ENCODE measurements at places on chromosomes 13 and 19. TPM values are rescaled to one million over a fixed set of nuclear protein-coding genes. Genes with fewer than 3 reads are reported as not detected.

TICAM1 gene
- 2.6 TPM for total RNA-seq

FCER2 gene
- not detected for total RNA-seq

LCP1 gene
- total RNA-seq, result 21.3 TPM

DNA sequence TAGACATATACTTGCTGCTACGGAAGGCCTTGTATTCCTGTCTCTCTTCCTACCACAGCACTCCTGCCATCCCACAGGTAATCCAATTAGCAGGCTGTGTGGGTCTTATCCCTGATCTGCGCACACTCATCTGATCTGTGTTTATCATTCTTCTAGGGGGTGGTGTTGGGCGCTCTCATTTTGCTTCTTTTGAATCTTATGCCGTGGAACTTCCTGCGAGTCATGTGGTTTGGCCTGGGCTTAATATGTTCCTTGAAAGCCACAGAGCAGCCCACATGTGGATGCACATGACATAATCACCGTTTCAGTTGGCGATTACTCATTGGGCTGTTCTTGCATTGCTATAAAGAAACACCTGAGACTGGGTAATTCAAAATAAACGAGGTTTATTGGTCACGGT lies 7.5 kb downstream of the RASA3 start:
- peak; percentile 78 for DNase-seq

GRCh38 chr13:89831157-89831556 lies 1516.3 kb upstream of the MIR17HG start:
- DNase-seq, result no peak

DNA sequence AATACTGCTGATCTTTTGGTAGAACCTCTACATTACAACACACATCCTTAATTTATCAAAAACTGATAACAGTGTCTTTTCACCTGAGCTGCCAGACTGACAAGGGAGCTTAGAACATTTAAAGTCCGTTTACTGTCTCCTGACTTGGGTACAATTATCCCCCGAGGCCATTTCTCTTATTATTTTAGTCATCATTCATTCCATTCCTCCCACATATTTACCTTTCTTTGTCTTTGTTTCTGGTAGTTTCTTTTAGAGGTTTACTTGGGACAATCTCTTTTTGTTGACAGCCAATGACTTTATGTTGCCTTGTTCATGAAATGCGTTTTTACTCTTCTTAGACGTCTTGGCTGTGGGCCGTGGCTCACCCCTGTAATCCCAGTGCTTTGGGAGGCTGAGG lies 186.9 kb downstream of the PCCA start:
- peak; percentile 79 for DNase-seq

DNA sequence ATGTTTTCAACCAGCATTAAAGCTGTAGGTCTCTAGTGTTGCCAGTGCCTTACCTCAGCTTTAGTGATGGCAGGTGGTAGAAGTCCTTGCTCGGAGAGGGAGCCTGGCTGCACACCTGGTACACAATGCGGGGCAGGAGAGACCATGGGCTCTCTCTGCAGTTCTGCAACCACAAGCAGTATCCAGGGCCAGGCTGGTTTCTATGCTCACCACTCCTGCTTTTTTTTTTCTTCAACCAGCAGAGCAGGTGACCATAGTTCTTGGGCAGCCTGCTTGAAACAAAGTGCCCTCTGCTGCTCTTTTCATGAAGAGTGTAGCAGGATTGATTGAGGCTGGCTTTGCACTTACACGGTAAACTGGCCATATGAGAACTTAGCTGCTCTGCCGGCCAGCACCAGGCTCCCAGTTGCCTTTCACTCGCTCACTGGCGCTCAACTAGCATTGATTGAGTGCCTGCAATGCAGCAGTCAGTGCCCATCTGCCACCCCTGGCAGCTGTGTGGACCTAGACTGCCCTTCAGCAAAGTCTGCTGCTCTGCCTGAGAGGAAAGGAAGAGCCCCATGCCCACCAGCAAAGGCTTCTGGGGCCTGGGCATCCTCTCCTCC lies 4.4 kb upstream of the CHAMP1 start:
- DNase-seq, result no peak

- DNase-seq, result no peak
Measured at GRCh38 chr13:77853703-77854102, 64.9 kb downstream of the EDNRB start.
